ENCODE measurements at places on chromosomes 7 and 10. TPM values are rescaled to one million over a fixed set of nuclear protein-coding genes. Genes with fewer than 3 reads are reported as not detected.

SFTPD gene
- not detected for total RNA-seq

OTUD1 gene
- total RNA-seq = 12.8 TPM

CDCA7L gene
- 111 TPM for total RNA-seq

BUD23 gene
- 133 TPM for total RNA-seq

AKR1C4 gene
- total RNA-seq = not detected

INHBA gene
- 1.2 TPM for total RNA-seq

CPN1 gene
- total RNA-seq = not detected

PCLO gene
- not detected for total RNA-seq

NEUROG3 gene
- total RNA-seq = not detected

TMEM26 gene
- total RNA-seq = not detected
